Activated T-helper 1 cell treated with anti-CD3 and anti-CD28 coated beads, Interleukin-2, amount 50 U/mL, for 16 hours (primary cell): ENCODE measurements at places on chromosomes 13 and 19.

DNA sequence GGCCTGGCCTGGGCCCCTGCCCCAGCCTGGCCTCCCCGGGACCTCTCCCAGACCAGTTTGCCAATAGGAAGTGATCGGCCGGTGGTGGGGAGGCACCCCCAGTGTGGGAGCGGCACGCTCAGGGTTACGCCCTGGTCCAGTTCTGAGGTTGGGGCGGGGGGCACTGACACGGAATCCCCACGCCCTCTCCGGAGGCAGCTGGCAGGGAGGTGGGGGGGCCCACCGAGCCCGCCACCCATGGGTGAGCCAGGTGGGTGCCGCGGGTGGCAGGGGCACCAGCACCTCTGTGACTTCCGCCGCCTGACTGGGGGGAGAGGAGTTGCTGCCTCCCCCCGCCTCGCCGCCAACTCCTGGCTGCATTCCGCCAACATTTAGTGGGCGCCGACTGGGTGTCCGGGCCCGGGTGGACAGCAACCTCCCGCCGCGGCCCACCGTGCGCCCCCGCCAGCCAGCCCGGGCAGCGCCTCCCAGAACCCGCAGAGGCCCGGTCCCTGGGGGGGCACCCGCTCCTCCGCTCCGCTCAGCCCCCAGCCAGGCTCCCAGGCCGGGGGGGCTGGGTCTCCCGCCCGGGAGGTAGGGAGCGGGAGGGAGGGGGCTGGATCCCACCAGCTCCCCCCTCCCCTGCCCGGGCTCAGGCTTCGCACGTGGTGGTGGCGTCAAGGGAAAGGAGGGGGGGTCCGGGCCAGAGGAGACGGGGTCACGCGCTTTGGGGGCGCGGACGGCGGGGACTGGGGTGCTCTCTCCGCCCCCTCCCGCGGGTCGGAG lies 2.0 kb downstream of the ZBTB7A start:
- DNase-seq: no peak

- no peak for DNase-seq
Observed at GRCh38 chr13:30371649-30372265, 50.5 kb upstream of the UBE2L5 start.

DNA sequence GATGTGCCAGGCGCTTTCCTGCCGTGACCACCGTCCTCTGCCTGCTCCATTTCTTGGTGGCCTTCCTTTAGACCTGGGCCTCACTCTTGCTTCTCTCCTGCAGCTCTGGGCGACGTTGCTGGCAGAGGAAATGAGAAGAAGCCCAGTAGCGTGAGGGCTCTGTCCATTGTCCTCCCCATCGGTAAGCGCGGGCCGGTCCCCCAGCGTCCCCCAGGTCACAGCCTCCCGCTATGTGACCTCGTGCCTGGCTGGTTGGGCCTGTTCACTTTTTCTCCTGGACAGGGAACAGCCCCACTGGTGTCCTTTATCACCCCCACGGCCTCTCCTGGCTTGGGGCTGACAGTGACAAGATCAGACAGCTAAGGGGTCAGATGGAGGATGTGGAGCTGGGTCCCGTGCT lies 27.7 kb downstream of the SPC24 start:
- no peak for DNase-seq

DNA sequence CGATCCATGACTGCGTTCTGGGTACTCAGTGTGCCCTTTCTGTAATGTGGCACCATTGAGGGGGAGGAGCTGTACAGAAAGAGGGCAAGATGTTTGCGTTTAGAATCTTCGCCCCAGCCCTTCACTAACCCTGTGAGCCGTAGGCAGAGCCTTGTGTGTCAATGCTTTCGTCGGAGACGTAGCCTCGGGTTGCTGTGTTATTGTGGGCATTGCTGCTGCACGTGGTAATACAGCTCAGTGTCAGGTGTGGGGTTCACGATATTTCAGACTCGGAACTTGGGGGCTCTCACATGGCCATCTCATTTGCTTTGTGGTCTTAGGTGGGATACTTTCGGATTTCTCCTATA lies 6.1 kb downstream of the RPS9 start:
- DNase-seq: no peak

- DNase-seq: no peak
Observed at GRCh38 chr19:39351537-39352064, 9.4 kb downstream of the SAMD4B start.

GRCh38 chr19:51372649-51373504 lies at the start of gene NKG7:
TSS of gene NKG7 (minus strand) at chr19:51372654. CDS start at chr19:51372535, 119 bp downstream.
- DNase-seq: peak; percentile 50

DNA sequence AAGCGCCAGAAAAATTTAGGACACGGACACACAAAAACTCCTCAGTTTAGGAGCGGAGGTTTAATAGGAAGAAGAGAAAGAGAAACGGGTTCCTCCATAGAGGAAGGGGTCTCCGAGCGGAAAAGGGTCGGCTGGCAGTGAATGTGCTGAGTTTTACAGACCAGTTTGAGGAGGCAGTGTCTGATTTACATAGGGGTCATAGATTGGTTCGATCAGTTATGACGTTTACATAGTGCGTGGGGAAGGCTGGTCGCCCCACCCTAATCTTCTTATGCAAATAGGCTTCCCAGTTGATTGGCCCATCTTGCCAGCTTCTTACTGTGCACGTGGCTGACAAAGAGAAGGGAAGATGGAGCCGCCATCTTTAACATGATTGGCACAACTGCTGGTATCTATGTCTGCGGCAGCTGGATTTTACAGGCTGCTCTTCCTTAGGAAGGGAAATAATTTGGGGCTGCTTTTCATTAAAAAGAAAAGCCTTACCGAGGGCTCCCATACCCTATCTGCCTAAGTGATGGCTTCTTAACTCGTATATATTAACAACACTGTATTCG lies 1.2 kb upstream of the ZNF225 start:
- DNase-seq: no peak

DNA sequence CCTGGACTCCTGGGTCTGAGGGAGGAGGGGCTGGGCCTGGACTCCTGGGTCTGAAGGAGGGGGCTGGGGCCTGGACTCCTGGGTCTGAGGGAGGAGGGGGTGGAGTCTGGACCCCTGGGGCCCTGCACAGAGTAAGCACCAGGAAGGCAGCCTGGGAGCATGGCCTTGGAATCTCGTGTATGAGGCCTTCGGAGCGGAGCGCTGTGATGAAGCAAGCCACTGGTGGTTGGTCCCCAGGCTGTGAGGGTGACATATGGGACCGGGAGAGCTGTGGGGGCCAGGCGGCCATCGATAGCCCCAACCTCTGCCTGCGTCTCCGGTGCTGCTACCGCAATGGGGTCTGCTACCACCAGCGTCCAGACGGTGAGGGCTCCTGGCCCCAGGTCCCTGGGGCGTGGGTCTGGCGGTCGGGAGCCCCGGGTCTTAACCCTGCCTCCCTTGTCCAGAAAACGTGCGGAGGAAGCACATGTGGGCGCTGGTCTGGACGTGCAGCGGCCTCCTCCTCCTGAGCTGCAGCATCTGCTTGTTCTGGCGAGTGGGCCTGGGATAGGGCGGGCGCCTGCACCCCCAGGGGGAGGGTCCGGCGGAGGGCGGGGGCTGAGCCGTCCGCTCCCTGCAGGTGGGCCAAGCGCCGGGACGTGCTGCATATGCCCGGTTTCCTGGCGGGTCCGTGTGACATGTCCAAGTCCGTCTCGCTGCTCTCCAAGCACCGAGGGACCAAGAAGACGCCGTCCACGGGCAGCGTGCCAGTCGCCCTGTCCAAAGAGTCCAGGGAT lies 918 bp downstream of the TMEM190 start:
- no peak for DNase-seq

GRCh38 chr13:31111136-31111535 lies 50.6 kb downstream of the HSPH1 start:
- no peak for DNase-seq

- DNase-seq: no peak
Observed at GRCh38 chr19:5186293-5187050, 154.1 kb downstream of the PTPRS start.

DNA sequence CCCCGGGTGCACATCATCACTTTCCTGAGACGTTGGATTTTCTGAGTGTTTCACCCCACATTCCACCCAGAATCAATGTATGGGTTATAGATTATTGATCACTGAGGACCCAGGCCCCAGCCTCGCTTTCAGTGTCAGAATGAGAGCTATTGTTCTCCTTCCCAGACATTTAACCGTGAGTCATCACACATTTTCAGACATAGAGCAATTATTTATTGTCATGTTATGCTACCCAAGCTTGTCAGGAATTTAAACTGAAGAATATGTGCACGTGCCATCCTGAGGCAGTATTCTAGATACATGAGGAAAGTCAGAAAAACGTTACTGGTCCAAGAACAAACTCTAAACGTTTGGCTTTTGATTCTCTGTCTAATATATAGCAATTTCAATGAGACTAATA lies 276.6 kb upstream of the ZNF507 start:
- no peak for DNase-seq

GRCh38 chr19:56099638-56100539 lies 21.2 kb downstream of the ZNF787 start:
- no peak for DNase-seq

DNA sequence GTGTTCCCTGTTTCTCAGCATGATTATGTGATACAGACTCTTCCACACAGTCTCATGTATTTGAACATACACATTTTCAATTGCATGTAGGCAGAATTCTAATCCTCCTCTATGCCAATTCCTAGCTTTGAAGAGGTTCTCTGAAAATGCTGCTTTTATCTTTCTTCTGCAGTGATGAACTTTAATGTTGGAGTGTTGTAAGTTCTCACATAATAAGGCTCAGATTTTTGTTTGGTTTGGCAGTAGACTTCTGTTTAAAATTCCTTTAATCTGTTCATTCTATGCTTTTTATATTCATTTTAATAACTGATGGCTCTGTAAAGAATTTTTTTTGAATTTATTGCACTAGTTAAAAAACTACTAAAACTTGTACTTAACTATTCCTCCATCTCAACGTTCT lies 225.8 kb downstream of the GGACT start:
- DNase-seq: no peak

GRCh38 chr19:1866693-1867348 lies 3.4 kb upstream of the KLF16 start:
- DNase-seq: no peak

DNA sequence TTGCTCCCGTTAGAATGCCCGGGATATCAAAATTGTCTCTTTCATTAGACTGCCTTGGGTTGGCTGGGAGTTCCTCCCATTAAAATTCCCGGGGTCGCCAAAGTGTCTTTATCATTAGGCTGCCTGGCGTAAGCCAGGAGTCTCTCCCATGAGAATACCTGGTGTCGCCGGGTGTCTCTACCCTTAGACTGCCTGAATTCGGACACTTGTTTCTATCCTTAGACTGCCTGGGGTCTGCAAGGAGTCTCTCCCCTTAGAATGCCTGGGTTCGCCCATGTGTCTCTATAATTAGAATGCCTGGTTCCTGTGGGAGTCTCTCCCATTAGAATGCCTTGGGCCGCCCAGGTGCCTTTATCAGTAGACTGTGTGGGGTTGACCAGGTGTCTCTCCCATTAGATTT lies 1538.2 kb downstream of the UQCRFS1 start:
- DNase-seq: no peak

DNA sequence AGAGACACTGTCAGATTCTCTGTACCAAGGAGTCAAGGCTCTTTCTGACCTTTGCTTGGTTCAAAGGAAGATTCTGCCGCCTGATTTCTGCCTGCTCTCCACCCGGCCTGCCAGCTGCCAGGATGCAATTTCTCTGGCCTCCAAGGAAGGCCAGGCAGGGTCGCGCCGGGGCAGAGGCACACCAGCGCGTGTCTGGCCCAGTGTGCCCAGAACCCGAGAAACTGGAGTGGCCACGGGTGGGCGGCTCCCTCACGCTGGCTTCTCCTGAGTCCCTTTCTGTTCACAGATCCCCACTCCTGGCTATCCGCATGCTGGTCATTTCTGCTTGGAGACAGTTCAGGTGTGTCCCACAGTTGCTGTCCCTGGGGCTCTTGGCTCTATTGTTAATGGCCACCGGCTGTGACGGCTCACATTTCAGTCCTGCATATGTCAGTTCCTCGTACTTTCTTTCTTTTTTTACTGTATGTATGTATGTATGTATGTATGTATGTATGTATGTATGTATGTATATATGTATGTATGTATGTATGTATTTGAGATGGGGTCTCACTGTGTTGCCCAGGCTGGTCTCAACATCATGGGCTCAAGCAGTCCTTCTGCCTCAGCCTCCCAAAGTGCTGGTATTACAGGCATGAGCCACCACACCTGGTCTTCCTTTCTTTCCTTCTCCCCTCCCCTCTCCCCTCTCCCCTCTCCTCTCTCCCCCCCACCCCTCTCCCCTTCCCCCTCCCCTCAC lies 16.9 kb downstream of the TMPRSS9 start:
- DNase-seq: no peak

DNA sequence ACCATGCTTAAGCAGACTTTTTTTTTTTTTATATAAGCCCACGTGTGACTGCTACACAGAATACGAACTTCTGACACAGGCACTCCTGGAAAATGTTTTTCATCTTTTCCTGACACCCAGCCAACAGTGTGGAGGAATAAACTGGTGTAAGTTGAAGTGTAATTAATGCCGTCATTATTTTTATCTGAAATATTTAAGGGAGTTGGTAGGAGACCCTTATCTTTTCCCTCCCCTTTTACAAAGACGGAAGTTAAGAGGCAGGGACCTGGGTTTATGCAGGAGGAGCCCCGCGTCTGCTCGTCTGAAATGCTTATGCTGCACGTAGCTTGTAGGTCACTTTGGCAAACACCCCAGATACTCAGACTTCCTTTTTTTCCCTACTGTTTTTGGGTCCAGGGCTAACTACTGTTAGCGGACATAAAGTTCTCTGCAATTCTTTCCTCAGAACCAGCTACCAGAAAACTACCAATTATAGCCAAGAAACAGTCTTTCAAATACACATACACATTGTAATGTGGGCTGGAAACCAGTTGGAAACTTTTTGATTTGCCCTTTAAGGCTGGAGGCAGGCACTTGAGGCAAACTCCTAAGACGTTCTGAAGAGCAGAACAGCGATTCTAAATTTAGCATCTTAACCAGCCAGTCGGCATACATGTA lies 50.8 kb downstream of the EFNB2 start:
- no peak for DNase-seq

DNA sequence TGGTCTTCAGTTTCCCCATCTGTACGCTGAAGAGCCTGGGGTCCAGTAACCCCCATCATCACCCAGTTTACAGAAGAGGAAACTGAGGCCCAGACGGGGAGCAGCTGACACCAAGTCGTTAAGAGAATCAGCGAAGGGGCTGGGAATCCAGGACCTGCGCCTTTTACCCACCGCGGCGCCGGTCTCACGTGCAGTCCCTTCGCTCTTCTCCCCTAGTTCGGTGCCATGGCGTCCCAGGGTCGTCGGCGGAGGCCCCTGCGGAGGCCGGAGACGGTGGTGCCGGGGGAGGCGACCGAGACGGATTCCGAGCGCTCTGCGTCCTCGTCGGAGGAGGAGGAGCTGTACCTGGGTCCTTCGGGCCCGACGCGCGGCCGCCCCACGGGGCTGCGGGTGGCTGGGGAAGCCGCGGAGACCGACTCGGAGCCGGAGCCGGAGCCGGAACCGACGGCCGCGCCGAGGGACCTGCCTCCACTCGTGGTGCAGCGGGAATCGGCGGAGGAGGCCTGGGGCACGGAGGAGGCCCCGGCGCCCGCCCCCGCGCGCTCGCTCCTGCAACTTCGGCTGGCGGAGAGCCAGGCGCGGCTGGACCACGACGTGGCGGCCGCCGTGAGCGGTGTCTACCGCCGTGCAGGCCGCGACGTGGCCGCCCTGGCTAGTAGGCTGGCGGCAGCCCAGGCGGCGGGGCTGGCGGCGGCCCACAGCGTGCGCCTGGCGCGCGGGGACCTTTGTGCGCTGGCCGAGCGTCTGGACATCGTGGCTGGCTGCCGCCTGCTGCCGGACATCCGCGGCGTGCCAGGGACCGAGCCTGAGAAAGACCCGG lies 698 bp downstream of the BLOC1S3 start:
- DNase-seq: no peak

- DNase-seq: no peak
Observed at GRCh38 chr13:46327246-46327645, 59.8 kb downstream of the RUBCNL start.

- no peak for DNase-seq
Observed at GRCh38 chr13:44326961-44327360, 46.7 kb upstream of the SERP2 start.
